ENCODE measurements at places on chromosomes 16 and 17.
A peak's percentile ranks its signal among the peaks of the same experiment; 100 is the strongest.

GRCh38 chr17:8477715-8478441, 42.2 kb downstream of the NDEL1 start:
- H3K27ac ChIP-seq, result no peak overlapping the region
- H3K36me3 ChIP-seq, result peaks cover 55% of the 10 kb centered on the region
- no peak for DNase-seq
- H3K4me3 ChIP-seq, result no peak overlapping the region
- H3K4me1 ChIP-seq, result no peaks in the 10 kb centered on the region

DNA sequence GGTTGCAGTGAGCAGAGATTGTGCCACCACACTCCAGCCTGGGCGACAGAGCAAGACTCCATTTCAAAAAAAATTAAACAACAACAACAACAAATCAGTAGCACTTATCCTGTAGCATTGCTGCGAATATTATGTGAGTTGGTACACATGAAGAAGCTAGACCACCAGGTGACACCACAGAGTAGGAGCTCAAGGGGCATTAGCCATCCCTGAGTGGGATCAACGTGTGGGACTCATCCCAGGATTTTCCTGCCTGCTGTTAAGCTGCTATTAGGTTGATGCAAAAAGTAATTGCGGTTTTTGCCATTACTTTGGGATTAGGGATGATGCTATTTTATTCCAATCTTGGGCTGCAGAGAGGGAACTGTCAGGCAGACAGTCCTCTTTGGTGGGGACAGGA, 47.2 kb downstream of the OTOA start:
- no peaks in the 10 kb centered on the region for H3K27me3 ChIP-seq
- no peaks in the 10 kb centered on the region for H3K36me3 ChIP-seq
- no peaks in the 10 kb centered on the region for H3K4me1 ChIP-seq
- no peak overlapping the region for H3K27ac ChIP-seq

DNA sequence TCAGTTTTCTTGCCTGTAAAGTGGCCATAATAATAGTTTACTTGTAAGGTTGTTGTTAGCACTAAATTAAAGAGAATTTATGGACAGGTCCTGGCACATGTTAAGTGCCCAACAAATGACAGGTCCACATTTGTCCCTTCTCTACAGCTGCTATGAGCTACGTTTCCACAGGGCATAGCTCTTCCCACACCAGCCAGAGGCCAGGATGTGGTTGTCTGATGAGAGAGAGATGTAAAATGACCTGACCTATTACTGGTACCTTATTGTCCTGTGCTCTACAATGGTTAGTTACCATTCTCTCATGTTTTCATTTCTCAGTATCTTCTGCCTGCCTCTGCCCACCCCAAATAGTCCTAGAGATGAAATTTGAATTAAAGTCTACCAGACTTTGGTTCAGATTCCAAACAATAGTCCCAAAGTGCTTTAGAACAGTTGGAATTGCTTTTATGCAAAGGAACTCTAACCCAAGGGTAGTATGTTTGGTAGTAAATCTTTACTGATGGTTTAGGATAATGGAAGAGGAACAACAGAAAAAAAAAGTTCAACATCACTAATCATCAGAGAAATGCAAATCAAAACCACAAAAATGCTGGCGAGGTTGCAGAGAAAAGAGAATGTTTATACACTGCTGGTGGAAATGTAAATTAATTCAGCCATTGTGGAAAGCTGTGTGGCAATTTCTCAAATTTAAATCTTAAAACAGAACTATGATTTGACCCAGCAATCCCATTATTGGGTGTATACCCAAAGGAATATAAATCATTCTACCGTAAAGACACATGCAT, 57.1 kb upstream of the ANKFN1 start:
- no peak overlapping the region for H3K4me3 ChIP-seq
- no peak overlapping the region for H3K27ac ChIP-seq
- no peaks in the 10 kb centered on the region for H3K27me3 ChIP-seq
- H3K4me1 ChIP-seq, result no peaks in the 10 kb centered on the region
- H3K36me3 ChIP-seq, result no peaks in the 10 kb centered on the region

DNA sequence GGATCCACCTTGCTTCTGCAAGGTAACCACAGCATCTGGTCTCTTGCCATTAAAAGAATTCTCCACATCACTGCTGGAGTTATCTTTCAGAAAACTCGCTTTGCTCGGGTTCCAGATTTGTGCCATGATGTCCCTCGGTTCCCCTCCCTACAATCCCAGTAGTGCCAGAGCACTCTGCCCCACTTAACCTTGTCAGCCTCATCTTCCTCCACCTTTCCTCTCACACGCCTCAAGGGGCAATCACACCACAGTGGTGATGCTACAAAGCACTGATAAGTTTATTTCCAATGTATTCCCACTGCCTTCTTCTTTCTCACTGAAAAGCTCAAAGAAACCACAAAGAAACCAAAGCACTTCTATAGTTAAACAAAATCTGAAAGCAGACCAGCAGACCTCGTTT, 11.4 kb upstream of the CDRT4 start:
- H3K27ac ChIP-seq, result no peak overlapping the region
- H3K27me3 ChIP-seq, result no peaks in the 10 kb centered on the region
- H3K4me1 ChIP-seq, result no peaks in the 10 kb centered on the region
- no peak for DNase-seq
- peaks cover 8% of the 10 kb centered on the region for H3K36me3 ChIP-seq

DNA sequence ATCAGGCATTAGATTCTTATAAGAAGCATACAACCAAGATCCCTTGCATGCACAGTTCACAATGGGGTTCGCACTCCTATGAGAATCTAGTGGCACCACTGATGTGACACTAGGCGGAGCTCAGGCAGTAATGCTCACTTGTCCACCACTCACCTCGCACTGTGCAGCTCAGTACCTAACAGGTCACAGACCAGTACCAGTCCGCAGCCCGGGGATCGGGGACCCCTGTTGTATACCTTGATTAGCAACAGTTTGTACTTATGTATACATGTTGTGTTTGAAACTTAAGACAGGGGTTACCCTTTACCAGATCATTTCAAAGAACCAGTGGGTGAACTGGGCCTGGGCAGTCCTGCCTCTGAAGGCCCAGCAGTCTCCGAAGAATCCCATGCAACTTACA, 103.7 kb downstream of the PMP22 start:
- no peaks in the 10 kb centered on the region for H3K4me1 ChIP-seq
- H3K27ac ChIP-seq, result no peak overlapping the region
- H3K36me3 ChIP-seq, result no peaks in the 10 kb centered on the region
- DNase-seq, result no peak

DNA sequence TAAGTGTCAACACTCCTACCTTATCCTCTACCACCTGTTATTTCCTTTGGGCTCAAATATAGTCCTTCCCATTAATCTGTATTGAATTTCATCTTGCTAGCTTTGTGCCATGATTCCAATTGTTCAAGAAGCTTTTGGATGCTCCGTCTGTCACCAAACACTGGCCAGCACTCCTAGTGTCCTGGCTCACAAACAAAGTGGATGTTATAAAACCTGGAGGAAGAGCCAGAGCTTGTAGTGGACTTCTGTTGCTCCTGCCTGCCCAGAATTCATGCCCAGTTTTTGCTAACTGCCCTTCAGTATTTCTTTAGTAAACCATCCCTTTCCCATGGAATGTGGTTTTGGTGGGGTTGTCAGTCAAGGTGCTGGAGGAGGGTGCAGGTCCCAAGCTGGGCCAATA, 77.2 kb upstream of the HS3ST2 start:
- no peaks in the 10 kb centered on the region for H3K36me3 ChIP-seq
- no peak overlapping the region for H3K27ac ChIP-seq
- H3K27me3 ChIP-seq, result no peaks in the 10 kb centered on the region
- DNase-seq, result no peak
- H3K4me1 ChIP-seq, result no peaks in the 10 kb centered on the region
- H3K4me3 ChIP-seq, result no peak overlapping the region

DNA sequence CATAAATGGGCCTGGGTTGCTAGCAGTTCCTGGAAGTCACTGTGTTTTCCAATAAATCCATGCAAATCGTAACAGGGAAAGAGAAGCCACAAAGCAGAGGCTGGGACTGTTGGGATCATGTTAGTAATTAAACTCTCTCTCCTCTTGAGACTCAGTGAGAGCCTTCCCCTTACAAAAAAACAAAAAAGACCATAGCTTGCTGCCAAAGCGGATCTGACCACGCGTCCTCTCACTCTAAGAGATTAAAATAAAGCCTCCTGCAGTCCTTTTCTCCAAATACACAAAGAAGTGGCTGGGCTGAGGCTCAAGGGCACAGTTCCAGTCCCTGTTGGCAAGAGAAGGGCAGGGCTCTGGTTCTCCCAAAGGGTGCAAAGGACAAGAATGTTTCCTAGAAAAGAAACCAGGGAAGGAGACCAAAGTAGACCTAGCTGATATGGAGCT, 38.5 kb downstream of the PIGL start:
- no peaks in the 10 kb centered on the region for H3K36me3 ChIP-seq
- no peak overlapping the region for H3K27ac ChIP-seq
- H3K4me1 ChIP-seq, result peaks cover 7% of the 10 kb centered on the region
- DNase-seq, result peak; percentile 47
- H3K4me3 ChIP-seq, result no peak overlapping the region
- H3K27me3 ChIP-seq, result no peaks in the 10 kb centered on the region

DNA sequence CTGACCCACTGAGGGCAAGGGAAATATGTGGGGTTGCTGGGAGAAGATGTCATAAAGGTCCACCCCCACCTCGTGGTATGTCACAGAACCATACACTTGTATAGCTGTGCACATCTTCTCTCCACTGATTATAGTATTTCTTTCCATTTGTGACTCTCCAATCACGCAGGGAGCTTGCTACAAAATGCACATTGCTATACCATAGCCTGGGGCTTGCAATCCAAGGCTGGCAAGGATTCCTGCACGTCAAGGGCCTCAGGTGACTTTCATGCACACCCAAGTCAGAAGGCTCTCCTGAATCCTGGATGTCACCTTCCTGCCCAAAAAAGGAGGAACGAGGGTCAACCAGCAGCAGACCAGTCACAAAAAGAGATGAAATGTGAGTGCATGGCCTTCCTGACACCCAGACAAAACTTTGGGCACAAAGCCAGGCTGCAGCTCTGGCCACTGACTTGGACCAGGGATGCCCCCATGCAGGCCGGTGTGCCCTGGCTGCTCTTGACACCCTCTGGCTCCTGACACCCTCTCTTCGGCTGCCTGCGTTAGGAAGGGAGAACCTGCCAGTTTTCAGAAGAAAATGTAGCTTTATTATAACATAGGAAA, 12.1 kb downstream of the TBC1D26 start:
- H3K27me3 ChIP-seq, result no peaks in the 10 kb centered on the region
- H3K4me3 ChIP-seq, result no peak overlapping the region
- DNase-seq, result no peak
- H3K36me3 ChIP-seq, result no peaks in the 10 kb centered on the region
- no peaks in the 10 kb centered on the region for H3K4me1 ChIP-seq

GRCh38 chr17:80663781-80664206, 119.2 kb downstream of the RPTOR start:
- no peaks in the 10 kb centered on the region for H3K36me3 ChIP-seq
- H3K27me3 ChIP-seq, result no peaks in the 10 kb centered on the region
- DNase-seq, result no peak

DNA sequence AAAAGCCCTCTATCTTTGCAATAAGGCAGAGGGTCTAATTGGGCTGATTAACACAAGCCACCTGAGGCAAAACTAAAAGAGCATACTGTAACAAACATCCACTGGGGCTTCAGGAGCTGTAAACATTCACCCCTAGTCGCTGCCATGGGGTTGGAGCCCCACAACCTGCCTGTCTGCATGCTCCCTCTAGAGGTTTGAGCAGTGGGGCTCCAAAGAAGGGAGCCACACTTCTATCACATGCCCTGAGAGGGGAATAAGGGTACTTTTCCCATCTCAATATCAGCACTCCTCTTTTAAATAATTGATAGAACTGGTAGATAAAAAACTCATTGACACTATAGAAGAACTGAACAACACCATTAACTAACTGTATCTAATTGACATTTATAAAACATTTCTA, 130.1 kb upstream of the COX10 start:
- no peaks in the 10 kb centered on the region for H3K4me1 ChIP-seq
- H3K36me3 ChIP-seq, result peaks cover 2% of the 10 kb centered on the region
- H3K27me3 ChIP-seq, result no peaks in the 10 kb centered on the region
- no peak overlapping the region for H3K27ac ChIP-seq
- DNase-seq, result no peak

DNA sequence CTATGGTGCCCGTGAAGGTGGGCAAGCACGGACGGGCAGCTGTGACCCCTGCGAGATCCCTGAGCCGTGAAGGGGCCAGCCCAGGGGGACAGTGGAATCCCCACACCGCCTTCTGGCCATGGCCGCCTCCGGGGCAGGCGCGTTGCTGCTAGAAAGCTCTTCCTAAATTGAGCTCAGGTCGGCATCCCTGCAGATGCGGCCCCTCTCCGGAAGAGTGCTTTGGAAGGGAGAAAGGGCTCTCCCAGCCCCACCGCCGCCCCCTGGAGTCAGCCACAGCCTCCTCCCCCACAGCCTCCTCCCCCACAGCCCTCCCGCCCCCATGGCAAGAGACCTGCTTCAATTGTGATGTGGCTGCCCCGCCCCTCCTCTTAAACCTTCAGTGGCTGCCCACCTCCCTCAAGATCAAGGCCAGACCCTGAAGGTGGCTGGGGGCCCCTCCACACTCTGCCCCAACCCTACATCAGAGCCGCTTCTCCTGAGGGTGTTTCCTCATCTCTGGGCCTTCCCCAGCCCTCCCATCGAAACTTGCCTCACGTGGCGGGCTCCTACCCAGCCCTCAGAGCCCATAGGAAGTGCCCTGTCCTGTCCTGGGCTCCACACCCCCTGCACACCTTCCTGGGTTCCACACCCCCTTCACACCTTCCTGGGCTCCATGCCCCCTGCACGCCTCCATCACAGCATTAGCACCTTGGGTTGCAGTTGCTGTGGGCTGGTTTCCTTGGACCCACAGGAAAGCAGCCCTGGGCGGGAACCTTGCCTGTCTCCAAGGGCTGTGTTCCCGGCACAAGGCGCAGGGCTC, 5.5 kb upstream of the CBFA2T3 start:
- DNase-seq, result no peak
- no peak overlapping the region for H3K4me3 ChIP-seq
- no peaks in the 10 kb centered on the region for H3K27me3 ChIP-seq
- no peak overlapping the region for H3K27ac ChIP-seq

- no peak overlapping the region for H3K4me3 ChIP-seq
- no peak overlapping the region for H3K27ac ChIP-seq
- H3K36me3 ChIP-seq, result peaks cover 52% of the 10 kb centered on the region
Observed at GRCh38 chr17:77214743-77215142, 74.0 kb downstream of the SEC14L1 start.

DNA sequence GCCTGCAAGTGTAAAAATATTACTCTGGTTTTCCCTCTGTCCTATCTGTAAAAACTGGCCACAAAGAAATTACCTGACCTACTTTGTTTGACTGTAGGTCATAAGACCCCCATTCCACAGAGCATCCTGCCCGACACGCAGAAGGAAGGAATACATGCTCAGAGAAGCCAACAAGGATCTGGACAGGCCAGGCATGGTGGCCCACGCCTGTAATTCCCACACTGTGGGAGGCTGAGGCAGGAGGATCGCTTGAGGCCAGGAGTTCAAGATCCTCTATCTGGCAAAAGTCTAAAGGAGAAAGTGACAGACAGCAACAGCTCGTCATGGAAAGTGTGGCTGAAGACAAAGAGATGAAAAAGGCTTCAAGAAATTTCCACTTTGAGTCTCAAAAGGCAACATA, 78.2 kb upstream of the RNU2-1 start:
- no peaks in the 10 kb centered on the region for H3K4me1 ChIP-seq
- DNase-seq, result no peak
- no peaks in the 10 kb centered on the region for H3K27me3 ChIP-seq
- H3K4me3 ChIP-seq, result no peak overlapping the region

GRCh38 chr16:64352246-64352645, 769.6 kb downstream of the CDH11 start:
- H3K4me3 ChIP-seq, result no peak overlapping the region
- DNase-seq, result no peak
- H3K36me3 ChIP-seq, result no peaks in the 10 kb centered on the region
- no peak overlapping the region for H3K27ac ChIP-seq
